ENCODE measurements at places on chromosomes 13 and 19.

- no peak for DNase-seq
Measured at GRCh38 chr13:23449398-23450162, 16.1 kb upstream of the SACS start.

- DNase-seq = no peak
Measured at GRCh38 chr13:20297181-20297580, 65.1 kb upstream of the GJB6 start.

- DNase-seq = no peak
Measured at GRCh38 chr13:77810430-77810829, 108.2 kb downstream of the EDNRB start.

DNA sequence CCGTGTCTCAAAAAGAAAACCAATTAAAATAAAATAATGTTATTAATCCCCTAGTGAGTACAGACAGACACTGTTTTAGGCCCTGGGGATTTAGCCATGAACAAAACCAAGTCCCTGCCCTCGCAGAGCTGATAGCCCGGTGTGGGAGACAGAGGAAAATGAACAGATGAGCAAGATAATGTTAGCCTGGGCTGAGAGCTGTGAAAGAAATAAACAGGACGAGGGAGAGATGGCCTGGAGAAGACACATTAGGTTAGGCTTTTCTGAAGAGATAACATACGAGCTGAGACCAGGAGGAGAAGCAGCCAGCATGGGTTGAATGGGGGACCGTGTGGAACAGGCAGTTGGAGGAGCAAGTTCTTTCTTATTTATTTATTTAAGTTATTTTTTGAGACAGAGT, 9.0 kb downstream of the RELB start:
- no peak for DNase-seq

GRCh38 chr13:71460211-71460610, 406.8 kb downstream of the DACH1 start:
- no peak for DNase-seq

DNA sequence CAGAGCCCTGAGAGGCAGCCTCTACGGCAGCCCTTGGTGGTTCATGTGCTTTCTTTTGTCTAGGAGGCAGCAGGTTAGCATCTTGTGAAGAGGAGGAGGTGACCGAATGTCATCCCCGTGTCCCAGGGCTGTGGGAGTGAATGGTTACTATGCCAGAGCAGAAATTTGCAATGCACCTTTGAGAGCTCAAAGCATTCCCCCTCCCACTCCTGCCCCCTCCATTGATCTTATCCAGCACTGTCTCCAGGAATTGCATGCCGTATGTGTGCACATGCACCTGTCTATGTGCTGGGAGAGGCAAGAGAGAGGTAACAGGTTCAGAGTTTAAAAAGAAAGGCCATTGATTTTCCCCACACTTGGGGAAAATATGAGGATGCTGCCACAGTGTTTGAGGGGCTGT, 10.2 kb downstream of the RASL11A start:
- no peak for DNase-seq

- no peak for DNase-seq
Measured at GRCh38 chr13:104650431-104650830, 1584.2 kb upstream of the SLC10A2 start.

DNA sequence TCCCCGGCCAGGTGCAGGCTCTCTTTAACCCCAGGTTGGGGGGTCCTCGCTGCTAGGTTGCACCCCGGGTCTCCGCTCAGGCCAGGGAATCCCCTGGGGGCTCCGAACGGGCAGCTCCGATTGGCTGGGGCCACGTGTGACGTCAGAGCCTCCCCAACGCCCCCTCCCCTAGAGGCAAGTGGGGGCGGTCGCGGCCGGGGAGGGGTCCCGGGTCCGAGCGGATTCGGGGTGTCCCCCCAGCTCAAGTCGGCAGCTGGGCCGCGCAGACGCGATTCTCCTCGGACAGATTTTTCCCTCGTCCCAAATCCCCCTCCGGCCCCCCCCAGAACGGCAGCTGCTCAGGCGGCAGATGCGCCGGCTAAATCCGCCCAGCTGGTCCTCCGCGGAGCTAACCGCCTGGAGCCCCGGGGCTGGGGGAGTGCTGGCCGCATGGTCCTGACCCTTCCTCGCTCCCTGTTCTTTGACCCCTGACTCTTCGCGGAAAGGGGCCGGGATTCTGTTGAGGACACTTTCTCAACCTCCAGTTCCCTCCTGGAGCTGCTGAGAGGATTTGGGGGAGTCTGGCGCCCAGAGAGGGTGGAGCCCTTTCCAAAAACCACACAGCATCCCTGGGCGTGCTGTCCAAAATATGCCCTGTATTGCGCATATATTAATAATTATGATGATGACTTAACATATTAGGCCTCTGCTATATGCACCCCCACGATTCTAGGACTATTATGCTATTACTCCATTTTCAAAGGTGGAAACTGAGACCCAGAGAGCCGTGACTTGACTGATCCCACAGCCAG, 25.4 kb upstream of the SEMA6B start:
- DNase-seq = no peak

- DNase-seq = no peak
Measured at GRCh38 chr19:54436628-54437252, 12.3 kb upstream of the LENG8 start.

DNA sequence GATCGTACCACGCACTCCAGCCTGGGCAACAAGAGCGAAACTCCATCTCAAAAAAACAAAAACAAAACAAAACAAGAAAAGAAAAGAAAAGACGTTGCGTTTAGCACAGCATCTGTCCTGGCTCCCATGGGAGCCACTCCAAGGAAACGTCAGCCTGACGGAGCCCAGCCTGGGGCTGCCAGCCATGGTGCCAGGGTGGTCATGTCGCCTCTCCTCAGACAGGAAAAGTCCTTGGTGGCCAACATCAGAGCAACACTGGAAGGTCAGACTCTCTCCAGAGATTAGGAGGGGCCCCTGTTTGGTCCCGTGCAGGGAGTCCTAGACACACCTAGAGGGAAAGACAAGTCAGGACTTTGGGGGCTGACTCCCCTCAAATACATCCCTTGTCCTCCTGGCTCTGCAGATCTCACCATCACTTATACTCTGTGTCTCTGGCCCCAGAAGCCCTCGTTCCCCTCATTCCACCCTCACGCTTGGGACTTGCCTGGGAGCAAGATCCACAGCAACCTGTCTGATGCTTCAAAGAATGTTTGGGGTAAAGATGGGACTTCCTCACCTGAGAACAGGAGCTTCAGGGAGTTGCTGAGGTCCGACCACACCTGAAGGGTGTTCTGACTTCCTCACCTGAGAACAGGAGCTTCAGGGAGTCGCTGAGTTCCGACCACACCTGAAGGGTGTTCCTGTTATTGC, 9.3 kb downstream of the LILRA4 start:
- DNase-seq = no peak
